NCI-H2107 (cell line): ENCODE measurements at places on chromosomes 7 and 10.
A peak's percentile ranks its signal among the peaks of the same experiment; 100 is the strongest.

DNA sequence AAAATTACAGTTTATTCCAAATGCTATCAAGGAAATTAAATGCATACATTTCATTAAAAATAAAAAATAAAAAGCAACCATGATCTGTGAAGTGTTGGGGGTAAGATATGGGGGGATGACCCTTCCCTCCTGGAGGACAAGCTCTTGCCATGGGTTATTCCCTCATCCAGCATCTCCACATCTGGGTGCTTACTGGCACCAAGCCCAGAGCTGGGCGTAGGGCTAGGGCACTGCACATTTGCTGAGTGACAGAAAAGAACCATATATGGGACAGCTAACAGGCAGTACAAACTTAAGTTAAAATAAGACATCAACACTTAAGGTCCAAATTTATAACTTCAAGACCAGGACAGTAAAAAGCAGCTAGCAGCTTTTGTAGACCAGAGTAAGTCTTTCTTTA is 10.2 kb downstream of the CCDC6 start:
- DNase-seq, result no peak

GRCh38 chr10:45150997-45151396 is 150.3 kb downstream of the ZNF22 start:
- DNase-seq, result no peak

- no peak for DNase-seq
Observed at GRCh38 chr7:24657980-24658379, 84.7 kb downstream of the PALS2 start.

DNA sequence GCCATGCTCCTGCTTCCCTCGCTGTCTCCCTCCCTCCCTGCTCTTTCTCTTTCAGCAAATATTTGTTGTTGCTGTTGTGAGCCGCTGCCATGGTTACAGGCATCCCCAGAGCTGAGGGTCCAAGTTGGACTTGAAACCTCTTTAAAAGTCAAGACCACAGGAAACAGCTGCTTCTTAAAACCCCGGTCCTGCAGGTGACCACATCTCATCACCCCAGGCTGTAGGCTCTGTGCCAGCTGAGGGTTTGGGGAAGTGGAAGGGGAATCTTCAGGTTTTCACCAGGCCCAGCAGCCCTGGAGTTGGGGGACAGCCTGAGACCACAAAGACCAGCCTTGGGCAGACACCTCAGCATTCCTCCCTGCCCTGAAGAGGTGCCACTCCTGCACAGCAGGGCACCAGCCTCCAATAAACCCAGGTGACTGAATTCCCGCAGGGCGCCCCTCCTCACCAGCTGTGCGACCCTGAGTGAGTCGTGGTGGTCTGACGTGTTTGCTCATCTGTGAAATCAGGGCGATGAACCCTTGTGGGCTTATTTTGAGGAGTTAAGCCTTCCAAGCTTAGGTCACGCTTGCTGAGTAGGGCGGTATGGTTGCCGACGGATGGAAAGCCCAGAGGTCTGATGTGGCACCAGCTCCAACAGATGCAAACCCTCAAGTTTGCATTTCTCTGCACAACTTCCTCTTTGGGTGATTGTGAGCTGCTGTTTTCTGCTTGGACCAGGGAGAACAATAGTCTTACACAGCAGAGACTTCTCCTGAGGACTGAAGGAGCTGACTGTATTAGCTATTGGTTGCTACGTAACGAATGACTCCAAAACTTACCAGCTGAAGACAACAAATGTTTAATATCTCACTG is 24.8 kb downstream of the NPTX2 start:
- peak; percentile 33 for DNase-seq

DNA sequence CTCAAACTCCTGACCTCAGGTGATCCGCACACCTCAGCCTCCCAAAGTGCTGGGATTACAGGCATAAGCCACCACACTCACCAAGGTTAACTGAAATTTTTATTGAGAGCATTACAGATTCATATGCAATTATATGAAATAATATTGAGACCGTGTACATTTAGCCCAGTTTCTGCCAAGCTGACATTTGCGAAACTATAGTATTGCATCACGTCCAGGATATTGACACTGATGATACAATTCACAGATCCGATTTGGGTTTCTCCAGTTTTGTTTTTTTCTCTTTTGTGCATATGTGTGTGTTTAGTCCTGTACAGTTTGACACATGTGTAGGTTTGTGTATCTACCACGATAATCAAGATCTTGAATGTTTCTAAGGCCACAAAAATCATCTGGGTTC is 627.9 kb upstream of the FOXK1 start:
- DNase-seq, result no peak

DNA sequence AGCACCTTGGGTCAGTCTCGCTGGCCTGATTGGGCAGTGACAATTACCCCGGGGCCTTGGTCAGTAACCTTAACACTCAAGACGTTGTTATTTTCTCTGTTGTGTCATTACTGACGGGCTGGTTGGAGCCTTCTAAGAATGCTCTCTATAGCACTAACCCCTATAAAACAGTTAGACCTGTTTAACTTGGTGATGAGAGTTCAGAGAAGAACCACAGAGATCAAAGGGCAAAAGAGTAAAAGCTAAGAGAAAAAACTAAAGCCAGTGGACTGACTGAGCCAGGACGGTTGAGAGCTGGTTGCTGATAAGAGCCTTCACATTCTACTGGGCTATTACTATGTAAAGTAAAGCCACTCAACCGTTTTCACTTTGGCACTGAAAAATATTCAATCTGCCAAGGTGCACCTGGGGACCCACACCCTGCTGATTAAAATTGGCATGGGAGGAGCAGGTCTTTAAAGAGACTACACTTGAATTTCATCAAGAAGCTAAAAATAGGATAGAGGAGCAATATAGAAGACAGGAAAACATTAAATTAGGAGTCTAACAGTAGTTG is 13.6 kb upstream of the ITGB1 start:
- DNase-seq, result no peak

DNA sequence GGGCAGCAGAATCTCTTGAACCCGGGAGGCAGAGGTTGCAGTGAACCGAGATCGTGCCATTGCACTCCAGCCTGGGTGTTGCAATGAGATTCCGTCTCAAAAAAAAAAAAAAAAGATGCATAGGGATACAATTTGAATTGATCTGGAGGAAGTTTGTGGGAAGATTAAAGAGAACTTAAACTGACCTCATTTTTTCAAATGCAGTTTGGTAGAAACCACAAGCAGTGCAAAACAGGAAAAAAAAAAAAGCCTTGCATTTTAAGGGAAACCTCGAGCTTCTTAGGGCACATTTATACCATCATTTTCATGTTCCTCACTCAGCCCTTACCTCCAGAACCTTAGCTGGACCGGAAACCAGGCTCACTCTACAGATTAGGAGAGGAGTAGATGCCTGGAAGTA is 2.8 kb downstream of the KCTD7 start:
- DNase-seq, result no peak

- no peak for DNase-seq
Observed at GRCh38 chr10:33365871-33366411, 31.5 kb upstream of the NRP1 start.

GRCh38 chr7:4714767-4715409 is 32.8 kb downstream of the FOXK1 start:
- DNase-seq, result no peak

DNA sequence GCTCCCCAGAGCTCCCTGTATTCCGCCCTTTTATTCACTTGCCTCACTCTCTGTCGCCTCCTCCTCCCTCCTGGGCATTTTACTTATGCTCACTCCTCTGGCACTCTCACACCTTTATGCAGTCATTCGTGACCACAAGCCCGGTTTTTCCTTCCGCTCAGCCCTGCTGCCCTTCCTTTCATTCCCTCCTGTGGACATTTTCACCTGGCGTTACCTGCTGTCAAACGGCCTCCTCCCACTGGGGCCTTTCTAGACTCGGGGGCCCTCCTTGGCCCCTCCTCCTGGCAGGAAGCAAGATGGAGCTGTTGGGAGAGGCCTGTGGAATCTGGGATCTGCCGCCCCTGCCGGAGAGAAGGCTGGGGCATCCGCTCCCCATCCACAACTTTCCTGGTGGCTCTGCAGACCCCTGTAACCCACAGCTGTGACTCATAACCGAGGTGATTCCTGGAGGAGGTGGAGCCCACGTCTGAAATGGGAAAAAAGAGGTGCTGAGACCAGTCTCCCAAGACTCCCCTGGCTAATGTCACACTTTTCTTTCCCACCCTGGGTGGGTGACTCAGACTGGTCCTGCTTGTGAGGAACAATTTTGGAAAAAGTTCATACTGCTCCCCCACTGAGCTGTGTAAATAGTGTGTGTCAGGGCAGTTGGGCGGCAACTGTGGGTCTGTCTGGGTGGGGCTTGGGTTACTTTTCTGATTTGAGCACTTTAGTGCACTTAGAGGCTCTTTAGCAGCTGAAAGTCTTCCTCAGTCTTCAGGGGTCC is 1.2 kb downstream of the VCL start:
- peak; percentile 39 for DNase-seq

- no peak for DNase-seq
Observed at GRCh38 chr10:31011665-31012022, 20.0 kb downstream of the ZNF438 start.

DNA sequence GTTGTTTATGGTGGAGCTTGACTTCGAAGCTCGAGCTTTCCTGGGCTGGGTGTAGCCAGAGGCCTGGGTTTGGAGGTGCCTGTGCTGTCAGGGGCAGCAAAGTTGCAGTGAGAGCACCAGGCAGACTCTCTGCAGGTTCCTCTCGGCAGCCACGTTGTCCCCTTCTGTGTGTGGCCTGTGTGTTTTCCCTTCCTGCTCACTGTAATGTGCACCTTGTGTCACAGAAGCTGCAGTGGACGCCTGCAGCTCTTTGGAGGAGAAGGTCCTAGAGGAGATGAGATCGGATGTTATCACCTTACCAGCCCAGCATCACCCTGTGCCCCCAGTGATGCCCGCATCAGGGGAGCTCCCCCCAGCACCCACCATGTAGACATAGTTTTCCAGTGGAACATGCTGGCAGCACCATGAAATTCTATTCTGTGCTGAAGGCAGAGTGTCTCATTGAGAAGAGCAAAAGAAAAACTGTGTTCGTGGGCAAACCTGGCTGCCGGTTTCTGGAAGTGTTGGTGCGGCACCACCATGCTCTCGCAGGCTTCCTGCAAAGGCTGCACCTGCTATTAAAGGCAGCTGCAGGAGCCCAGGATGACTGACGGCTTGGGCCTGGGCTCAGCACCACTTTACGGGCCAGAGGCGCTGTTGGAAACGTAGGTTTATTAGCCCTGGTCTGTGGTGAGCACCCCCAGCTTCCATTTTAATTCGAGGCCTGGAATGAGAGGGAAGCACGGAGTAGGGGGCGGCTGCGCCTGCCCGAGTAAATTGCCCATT is 609.8 kb upstream of the FOXK1 start:
- DNase-seq, result no peak

- no peak for DNase-seq
Observed at GRCh38 chr10:91679296-91679695, 46.4 kb upstream of the PPP1R3C start.

- DNase-seq, result no peak
Observed at GRCh38 chr10:100986623-100986951, 710 bp downstream of the MRPL43 start.

DNA sequence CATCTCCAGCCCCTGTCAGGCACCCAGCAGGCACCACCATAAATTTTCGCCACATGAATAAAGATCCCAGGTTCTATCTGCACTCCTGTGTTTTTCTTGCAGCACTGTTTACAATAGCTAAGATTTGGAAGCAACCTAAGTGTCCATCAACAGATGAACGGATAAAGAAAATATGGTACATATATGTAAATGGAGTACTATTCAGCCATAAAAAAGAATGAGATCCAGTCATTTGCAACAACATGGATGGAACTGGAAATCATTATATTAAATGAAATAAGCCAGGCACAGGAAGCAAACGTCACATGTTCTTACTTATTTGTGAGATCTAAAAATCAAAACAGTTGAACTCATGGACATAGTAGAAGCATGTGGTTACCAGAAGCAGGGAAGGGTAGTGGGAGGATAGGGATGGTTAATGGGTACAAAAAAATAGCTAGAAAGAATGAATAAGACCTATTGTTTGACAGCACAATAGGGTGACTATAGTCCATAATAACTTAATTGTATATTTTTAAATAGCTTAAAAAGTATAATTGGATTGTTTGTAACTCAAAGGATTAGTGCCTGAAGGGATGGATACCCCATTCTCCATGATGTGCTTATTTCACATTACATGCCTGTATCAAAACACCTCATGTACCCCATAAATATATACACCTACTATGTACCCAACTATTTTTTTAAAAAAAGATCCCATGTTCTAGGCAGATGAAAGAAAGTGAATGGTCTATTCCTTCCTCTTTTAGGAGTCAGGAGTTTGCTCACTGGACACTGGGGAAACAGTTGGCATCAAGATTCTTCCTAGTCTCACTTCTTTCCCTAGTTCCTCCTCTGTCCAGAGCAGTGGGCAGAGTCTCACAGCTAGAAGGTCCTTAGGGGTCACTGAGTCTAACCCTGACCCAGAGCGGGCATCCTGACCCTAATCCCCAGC is 1.0 kb upstream of the NPFFR1 start:
- DNase-seq, result no peak

- no peak for DNase-seq
Observed at GRCh38 chr10:117553815-117554172, 11.2 kb downstream of the EMX2 start.

- no peak for DNase-seq
Observed at GRCh38 chr7:101238226-101239182, 902 bp upstream of the CLDN15 start.

- no peak for DNase-seq
Observed at GRCh38 chr7:133941496-133941895, 185.6 kb upstream of the LRGUK start.

- no peak for DNase-seq
Observed at GRCh38 chr7:116357781-116358670, 141.5 kb upstream of the CAV2 start.

GRCh38 chr7:2567679-2568278 is 9.0 kb downstream of the IQCE start:
- DNase-seq, result no peak

DNA sequence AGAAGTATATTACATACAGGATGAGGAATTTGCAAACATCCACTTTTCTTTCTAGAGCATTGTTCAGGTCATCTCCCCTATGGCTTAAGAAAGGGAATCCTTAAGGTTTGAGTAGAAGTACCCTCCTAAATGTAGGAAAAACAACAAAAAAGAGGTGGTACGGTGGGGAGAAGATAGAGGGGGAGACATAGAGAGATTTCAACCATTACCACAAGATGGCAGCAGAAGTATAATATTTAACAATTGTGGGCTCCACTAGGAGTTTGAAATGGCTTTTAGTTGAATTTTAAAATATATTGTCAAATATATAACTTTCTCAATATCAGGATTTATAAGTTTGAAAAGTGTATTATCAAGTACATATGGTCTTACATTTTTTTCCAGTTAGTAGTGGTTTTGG is 72.7 kb upstream of the PRKG1 start:
- DNase-seq, result no peak

GRCh38 chr7:30171766-30172447 is 37.1 kb downstream of the MTURN start:
- DNase-seq, result no peak

DNA sequence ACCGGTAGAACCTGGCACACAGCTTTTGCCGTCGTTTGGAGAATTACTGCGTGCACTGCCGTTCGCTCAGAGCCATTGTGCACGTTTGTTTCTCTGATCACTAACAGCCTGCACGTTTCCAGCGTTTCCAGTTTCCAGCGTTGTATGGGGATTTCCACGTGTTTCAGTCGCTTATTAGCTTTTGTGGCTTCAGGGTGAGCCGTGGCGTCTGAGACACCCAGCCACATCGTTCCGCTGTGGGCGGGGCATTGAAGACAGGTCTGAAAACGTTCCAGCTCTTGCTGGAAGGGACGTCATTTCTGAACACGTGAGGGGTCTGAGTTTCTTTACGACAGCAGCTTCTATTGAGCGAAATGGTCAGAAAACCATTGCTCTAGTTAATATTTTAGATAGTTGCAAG is 164.8 kb downstream of the DNAJB6 start:
- DNase-seq, result no peak
